ENCODE measurements at places on chromosomes 1 and 21. TPM values are rescaled to one million over a fixed set of nuclear protein-coding genes. Genes with fewer than 3 reads are reported as not detected.

GRCh38 chr1:211343607-211344006, 17.0 kb downstream of the TRAF5 start:
- H3K27ac ChIP-seq, result no peak overlapping the region
- H3K27me3 ChIP-seq, result no peaks in the 10 kb centered on the region
- H3K4me3 ChIP-seq, result no peak overlapping the region
- H3K36me3 ChIP-seq, result no peaks in the 10 kb centered on the region
- H3K4me1 ChIP-seq, result no peaks in the 10 kb centered on the region

SPRR4 gene
- not detected for total RNA-seq

DNA sequence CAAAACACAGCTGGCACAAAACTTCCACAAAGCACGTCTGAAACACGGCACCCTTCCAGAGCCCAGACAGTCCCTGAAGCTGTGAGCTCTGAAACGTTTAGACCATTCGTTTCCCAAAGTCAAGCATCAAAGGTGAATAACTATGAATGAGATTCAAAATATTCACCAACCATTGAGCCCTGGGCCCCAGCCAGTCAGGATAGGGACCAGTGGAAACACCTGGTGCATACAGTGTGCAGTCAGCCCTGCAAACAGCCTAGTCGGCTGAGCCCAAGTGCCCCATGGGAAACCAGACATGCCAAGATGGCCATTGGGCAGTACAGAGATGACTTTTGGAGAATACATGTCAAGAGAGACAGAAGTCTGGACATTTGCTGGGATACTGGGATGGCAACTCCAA, 90.4 kb upstream of the EDN2 start:
- no peaks in the 10 kb centered on the region for H3K36me3 ChIP-seq
- H3K4me3 ChIP-seq, result no peak overlapping the region
- DNase-seq, result no peak
- H3K27me3 ChIP-seq, result no peaks in the 10 kb centered on the region

DNA sequence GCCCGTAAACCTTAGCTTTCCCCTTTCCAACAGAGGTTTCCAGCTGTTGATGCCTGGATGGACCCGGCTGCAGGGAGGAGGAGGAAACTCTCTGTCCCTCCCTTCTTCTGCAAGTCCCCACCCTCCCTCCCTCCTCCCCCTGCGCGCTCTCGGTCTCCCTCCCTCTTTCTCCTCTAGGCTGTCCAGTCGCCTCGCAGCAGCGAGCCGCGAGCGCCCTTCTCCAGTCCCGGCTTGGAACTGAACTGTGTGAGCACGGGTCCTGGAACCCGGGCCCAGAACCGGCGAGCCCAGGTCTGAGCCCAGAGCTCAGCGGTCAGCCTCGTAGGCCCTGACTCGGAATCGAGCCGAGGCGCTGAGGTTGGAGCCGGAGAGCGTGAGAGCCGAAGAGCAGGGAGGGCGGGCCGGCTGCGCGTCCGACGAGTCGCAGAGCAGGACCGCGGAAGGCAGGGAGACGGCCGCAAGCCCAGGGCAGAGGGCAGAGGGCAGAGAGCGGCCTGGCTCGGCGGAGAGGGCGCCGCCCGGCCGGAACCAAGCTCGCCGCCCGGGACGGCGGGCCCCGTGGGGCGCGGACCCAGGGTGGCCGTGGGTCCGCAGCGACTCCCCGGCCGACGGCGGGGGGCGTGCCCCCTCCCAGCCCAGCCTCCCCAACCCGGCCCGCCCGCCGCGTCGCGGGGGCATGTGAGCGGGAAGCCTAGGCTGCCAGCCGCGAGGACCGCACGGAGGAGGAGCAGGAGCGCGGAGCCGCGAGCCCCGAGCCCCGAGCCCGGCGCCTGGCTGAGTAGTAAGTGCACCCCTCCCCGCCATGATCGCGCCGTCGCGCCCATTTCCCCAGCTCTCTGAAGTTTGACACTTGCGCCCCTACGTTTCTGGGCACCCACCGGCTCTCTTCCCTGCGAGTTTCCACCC, at the start of gene SOX13:
Gene SOX13, plus strand, starts transcription at position 185 of the 906 bp plus-strand sequence. CDS start 39,801 bp downstream, outside the sequence.
- peak within 1 kb of the TSS; percentile 88 for H3K27ac ChIP-seq
- DNase-seq, result peak; percentile 87
- H3K4me1 ChIP-seq, result no peaks in the 10 kb centered on the region
- H3K36me3 ChIP-seq, result no peaks in the 10 kb centered on the region

GRCh38 chr1:213826891-213827290, 160.9 kb upstream of the PROX1 start:
- H3K4me1 ChIP-seq, result no peaks in the 10 kb centered on the region
- H3K36me3 ChIP-seq, result no peaks in the 10 kb centered on the region
- no peak for DNase-seq
- no peaks in the 10 kb centered on the region for H3K27me3 ChIP-seq

GRCh38 chr1:174364996-174365736, 82.6 kb upstream of the GPR52 start:
- no peaks in the 10 kb centered on the region for H3K36me3 ChIP-seq
- H3K27me3 ChIP-seq, result no peaks in the 10 kb centered on the region
- no peak overlapping the region for H3K4me3 ChIP-seq
- H3K4me1 ChIP-seq, result no peaks in the 10 kb centered on the region
- no peak overlapping the region for H3K27ac ChIP-seq

DNA sequence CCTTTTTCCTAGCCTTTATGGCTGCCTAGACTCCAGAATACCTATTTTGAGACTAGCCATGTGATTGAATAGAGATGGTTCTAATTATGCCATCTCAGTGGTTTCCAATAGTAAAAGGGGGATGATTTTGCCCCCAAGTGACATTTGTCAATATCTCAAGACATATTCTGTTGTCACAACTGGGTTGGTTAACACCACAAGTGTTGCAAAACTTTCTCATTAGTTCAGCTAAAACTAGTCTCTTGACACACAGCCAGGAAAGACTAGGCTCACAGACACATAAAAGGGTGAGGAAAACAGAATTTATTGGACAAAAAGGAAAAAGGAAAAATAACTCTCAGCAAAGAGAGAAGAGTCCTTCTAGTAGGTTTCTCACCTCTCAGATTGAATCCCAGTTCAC, 39.9 kb upstream of the GBP5 start:
- H3K27me3 ChIP-seq, result no peaks in the 10 kb centered on the region
- H3K4me3 ChIP-seq, result no peak overlapping the region
- H3K36me3 ChIP-seq, result no peaks in the 10 kb centered on the region

DNA sequence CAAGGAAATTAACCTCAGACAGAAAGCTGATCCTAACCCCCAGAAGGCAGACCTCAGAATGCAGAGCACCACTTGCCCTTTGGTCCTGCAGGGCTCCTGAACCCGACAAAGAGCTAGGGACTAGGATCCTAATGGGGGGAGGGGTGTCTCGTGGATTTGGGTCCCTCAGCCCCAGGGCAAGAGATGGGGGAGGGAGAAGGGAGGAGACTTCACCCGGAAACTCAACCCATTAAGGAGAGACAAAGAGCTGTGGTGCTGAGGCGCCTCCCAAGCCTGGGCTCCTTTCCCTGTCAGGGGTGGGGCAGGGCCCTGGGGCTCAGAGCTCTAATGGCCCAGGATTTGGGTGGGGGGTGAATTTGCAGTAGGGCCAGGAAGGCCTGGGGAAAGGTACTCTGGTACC, 2.9 kb downstream of the NECTIN4 start:
- H3K4me3 ChIP-seq, result peak overlapping the region; percentile 60
- no peaks in the 10 kb centered on the region for H3K36me3 ChIP-seq
- H3K27ac ChIP-seq, result peak overlapping the region; percentile 92
- DNase-seq, result no peak
- peaks cover 15% of the 10 kb centered on the region for H3K4me1 ChIP-seq
- no peaks in the 10 kb centered on the region for H3K27me3 ChIP-seq

- no peak overlapping the region for H3K4me3 ChIP-seq
- no peak for DNase-seq
- no peaks in the 10 kb centered on the region for H3K27me3 ChIP-seq
- no peaks in the 10 kb centered on the region for H3K36me3 ChIP-seq
- no peaks in the 10 kb centered on the region for H3K4me1 ChIP-seq
These were observed 27.5 kb downstream of the ERG start for GRCh38 chr21:38470755-38471154.

SFN gene
- not detected for total RNA-seq

GRCh38 chr1:247212012-247212411, 40.2 kb upstream of the ZNF124 start:
- DNase-seq, result no peak
- no peak overlapping the region for H3K4me3 ChIP-seq
- no peaks in the 10 kb centered on the region for H3K36me3 ChIP-seq
- H3K27me3 ChIP-seq, result no peaks in the 10 kb centered on the region

SLFNL1 gene
- 0.16 TPM for total RNA-seq

MYOM3 gene
- total RNA-seq, result 0.59 TPM

GRCh38 chr1:191870490-191870889, 287.8 kb upstream of the RGS18 start:
- H3K36me3 ChIP-seq, result no peaks in the 10 kb centered on the region
- no peak overlapping the region for H3K4me3 ChIP-seq
- no peaks in the 10 kb centered on the region for H3K27me3 ChIP-seq
- DNase-seq, result no peak
- H3K4me1 ChIP-seq, result no peaks in the 10 kb centered on the region

GRCh38 chr1:44422161-44422560, 17.1 kb downstream of the RNF220 start:
- no peak overlapping the region for H3K27ac ChIP-seq
- H3K4me1 ChIP-seq, result no peaks in the 10 kb centered on the region
- H3K4me3 ChIP-seq, result no peak overlapping the region
- no peaks in the 10 kb centered on the region for H3K36me3 ChIP-seq

HRNR gene
- not detected for total RNA-seq

DNA sequence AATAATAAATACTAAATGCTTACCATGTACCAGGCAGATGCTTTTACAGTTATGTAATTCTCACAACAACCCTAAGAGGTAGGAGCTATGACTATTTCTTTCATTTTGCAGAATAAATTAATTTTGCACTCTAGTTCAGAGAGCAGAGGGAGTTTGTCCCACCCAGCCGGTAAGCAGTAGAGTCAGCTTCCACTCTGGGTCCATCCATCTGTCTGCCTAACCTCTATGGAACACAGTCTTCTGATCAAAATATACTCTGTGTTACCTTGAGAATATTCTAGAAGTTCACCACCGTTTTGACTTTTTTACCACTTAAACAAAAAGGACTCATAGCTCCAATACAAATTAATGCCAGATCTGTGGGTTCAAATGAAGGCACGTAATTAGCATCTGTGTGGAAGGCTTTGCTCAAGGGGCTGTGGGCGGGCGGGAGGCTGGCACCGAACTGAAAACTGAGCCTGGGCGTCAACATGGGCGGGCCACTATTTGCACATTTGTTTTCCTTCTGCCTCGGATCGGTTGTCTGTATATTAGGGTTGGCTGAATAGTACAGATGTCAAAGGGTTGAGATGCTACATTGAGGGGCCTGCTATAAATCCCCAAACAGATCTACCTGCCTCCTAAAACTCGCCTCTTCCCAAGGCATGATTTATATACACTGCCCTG, 33.1 kb upstream of the LMO4 start:
- H3K27me3 ChIP-seq, result no peaks in the 10 kb centered on the region
- H3K27ac ChIP-seq, result no peak overlapping the region
- H3K36me3 ChIP-seq, result no peaks in the 10 kb centered on the region
- H3K4me3 ChIP-seq, result no peak overlapping the region
- no peaks in the 10 kb centered on the region for H3K4me1 ChIP-seq

DNA sequence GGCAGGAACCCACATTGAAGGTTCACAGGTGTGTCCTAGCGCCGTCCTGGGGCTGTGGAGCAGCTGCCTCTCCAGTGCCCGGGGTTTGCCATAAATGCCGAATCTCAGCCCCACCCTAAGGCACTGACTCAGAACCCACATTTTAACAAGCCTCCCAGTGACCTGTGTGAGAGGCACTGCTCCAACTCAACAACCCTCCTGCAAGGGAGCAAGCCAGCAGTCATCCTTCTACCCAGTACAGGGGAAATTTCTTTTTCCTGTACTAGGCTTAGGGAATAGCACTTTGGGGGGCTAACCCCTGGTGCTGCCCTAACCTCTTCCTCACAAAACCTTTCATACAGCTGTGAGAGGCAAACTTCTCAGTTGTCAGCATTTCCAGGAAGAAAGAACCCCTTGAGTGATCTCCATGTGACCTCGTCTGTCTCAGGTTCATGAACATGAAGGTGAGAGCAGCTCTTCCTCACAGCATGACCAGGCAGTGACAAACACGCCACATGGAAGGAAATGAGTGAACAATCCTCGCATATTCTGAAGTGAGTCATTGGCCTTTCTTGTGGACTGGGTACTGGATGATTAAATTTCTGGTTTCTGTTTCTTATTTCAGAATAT, 11.4 kb upstream of the BCAR3 start:
- H3K4me3 ChIP-seq, result no peak overlapping the region
- no peak for DNase-seq
- no peaks in the 10 kb centered on the region for H3K27me3 ChIP-seq
- H3K4me1 ChIP-seq, result no peaks in the 10 kb centered on the region
- no peaks in the 10 kb centered on the region for H3K36me3 ChIP-seq

GRCh38 chr1:69824932-69825331, 257.2 kb downstream of the LRRC7 start:
- no peak for DNase-seq
- no peaks in the 10 kb centered on the region for H3K27me3 ChIP-seq

GRCh38 chr1:21212126-21212525, 35.4 kb upstream of the EIF4G3 start:
- no peak for DNase-seq
- no peaks in the 10 kb centered on the region for H3K27me3 ChIP-seq
- H3K36me3 ChIP-seq, result no peaks in the 10 kb centered on the region
- H3K4me3 ChIP-seq, result no peak overlapping the region
- H3K27ac ChIP-seq, result no peak overlapping the region

SKI gene
- 22.1 TPM for total RNA-seq

All from breast epithelium (tissue), 4 donors.